ENCODE measurements at places on chromosomes 16 and 17. TPM values are rescaled to one million over a fixed set of nuclear protein-coding genes. Genes with fewer than 3 reads are reported as not detected.

- H3K27ac ChIP-seq = no peak overlapping the region
- no peak overlapping the region for H3K4me3 ChIP-seq
- peaks cover 5% of the 10 kb centered on the region for H3K4me1 ChIP-seq
- no peak for DNase-seq
- H3K27me3 ChIP-seq = peaks cover 37% of the 10 kb centered on the region
Observed at GRCh38 chr17:50584749-50585148, 24.2 kb downstream of the CACNA1G start.

- H3K4me1 ChIP-seq = peaks cover 12% of the 10 kb centered on the region
- peak overlapping the region; percentile 11 for H3K27ac ChIP-seq
- H3K36me3 ChIP-seq = peaks cover 13% of the 10 kb centered on the region
- DNase-seq = no peak
Observed at GRCh38 chr16:69822174-69822935, 60.2 kb downstream of the WWP2 start.

DNA sequence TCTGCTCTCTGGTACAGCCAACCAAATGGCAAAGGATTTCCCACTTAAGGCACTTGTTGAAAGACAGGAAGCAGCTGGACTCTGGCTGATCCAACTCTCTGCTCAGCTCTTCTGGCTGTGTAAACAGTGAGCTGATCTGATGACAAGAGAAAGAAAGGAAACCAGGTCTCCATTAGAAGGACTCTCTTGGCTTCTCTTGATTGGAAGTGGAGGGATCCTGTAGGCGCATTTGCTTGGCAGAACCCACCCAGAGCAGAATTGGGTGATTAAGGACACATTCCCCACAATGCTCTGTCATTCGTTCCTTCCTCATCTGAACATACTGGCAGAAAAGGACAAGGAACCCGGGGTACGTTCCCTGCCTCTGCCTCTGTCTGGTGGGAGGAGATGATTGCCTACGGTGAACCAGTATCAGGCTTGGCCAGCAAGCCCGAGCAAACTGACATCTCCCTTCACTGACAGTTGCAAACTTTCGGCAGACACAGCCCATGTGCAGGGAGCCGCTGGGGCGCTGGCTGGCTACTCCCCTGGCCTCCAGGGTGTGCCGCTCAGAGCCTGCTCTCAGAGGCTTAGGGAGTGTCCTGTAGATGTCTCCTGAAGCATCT, 29.1 kb downstream of the LDHD start:
- H3K27me3 ChIP-seq = no peaks in the 10 kb centered on the region
- peaks cover 28% of the 10 kb centered on the region for H3K4me1 ChIP-seq
- no peak overlapping the region for H3K4me3 ChIP-seq
- DNase-seq = no peak
- peaks cover 4% of the 10 kb centered on the region for H3K36me3 ChIP-seq

GRCh38 chr16:795580-796229, 4.8 kb downstream of the GNG13 start:
- peaks cover 2% of the 10 kb centered on the region for H3K4me1 ChIP-seq
- H3K4me3 ChIP-seq = no peak overlapping the region
- H3K27ac ChIP-seq = no peak overlapping the region
- H3K27me3 ChIP-seq = peaks cover 8% of the 10 kb centered on the region
- H3K36me3 ChIP-seq = peaks cover 2% of the 10 kb centered on the region

- peaks cover 2% of the 10 kb centered on the region for H3K36me3 ChIP-seq
- no peak overlapping the region for H3K4me3 ChIP-seq
- H3K4me1 ChIP-seq = peaks cover 34% of the 10 kb centered on the region
- DNase-seq = no peak
- H3K27ac ChIP-seq = no peak overlapping the region
Observed at GRCh38 chr16:53713403-53714204, 9.6 kb downstream of the FTO start.

GRCh38 chr16:3950343-3951193, 70.1 kb upstream of the CREBBP start:
- peaks cover 2% of the 10 kb centered on the region for H3K4me1 ChIP-seq
- no peak overlapping the region for H3K4me3 ChIP-seq
- DNase-seq = no peak
- H3K27me3 ChIP-seq = peaks cover 33% of the 10 kb centered on the region

GRCh38 chr17:71530248-71530647, 590.6 kb upstream of the SOX9 start:
- no peak overlapping the region for H3K4me3 ChIP-seq
- H3K4me1 ChIP-seq = no peaks in the 10 kb centered on the region
- no peak overlapping the region for H3K27ac ChIP-seq
- no peaks in the 10 kb centered on the region for H3K36me3 ChIP-seq

DNA sequence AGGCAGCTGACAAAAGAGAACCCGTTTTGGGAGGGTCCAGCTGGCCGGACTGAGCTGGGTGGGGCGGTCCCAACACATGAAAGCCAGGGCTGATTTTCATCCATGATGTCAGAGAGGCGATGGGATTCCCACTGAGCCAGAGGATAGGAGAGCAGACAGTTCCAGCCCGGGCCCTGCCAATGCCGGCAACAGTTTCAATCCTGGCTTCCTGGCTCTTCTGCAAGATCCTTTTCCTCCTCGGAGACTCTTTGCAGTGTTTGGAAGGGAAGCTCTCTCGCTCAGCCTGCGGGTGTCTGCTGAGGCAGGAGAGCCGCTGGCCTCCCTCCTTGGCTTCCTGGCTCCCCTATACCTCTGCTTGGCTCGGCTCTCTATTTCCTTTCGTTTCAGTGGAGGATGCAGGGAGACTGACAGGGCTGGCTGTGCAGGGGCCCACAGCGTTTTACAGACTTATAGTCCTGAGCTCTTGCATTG, 145.5 kb upstream of the SOX9 start:
- no peak overlapping the region for H3K27ac ChIP-seq
- no peaks in the 10 kb centered on the region for H3K4me1 ChIP-seq
- no peaks in the 10 kb centered on the region for H3K27me3 ChIP-seq
- H3K4me3 ChIP-seq = no peak overlapping the region
- no peak for DNase-seq
- H3K36me3 ChIP-seq = no peaks in the 10 kb centered on the region

- H3K27me3 ChIP-seq = peaks cover 26% of the 10 kb centered on the region
- peak overlapping the region; percentile 94 for H3K4me3 ChIP-seq
- peaks cover 26% of the 10 kb centered on the region for H3K4me1 ChIP-seq
- DNase-seq = no peak
Observed at GRCh38 chr16:19883296-19883965, 1.2 kb downstream of the GPRC5B start.

- peak overlapping the region; percentile 94 for H3K27ac ChIP-seq
- peaks cover 10% of the 10 kb centered on the region for H3K4me1 ChIP-seq
- H3K4me3 ChIP-seq = no peak overlapping the region
- DNase-seq = no peak
- H3K36me3 ChIP-seq = peaks cover 10% of the 10 kb centered on the region
- H3K27me3 ChIP-seq = no peaks in the 10 kb centered on the region
Observed at GRCh38 chr16:71754108-71754507, 29.6 kb upstream of the PHLPP2 start.

Gene ACSM2A
- not detected for total RNA-seq

Gene LMF1
- total RNA-seq = 44.4 TPM

Gene CHD3
- 219 TPM for total RNA-seq

Gene KIF1C
- 15.4 TPM for total RNA-seq

Gene CD300LF
- total RNA-seq = 0.29 TPM

Gene CXCL16
- 15.3 TPM for total RNA-seq

Gene WSCD1
- 0.15 TPM for total RNA-seq

Gene TP53TG3C
- not detected for total RNA-seq

Gene ABCC6
- total RNA-seq = not detected

Gene MGAT5B
- 0.55 TPM for total RNA-seq

Gene MAP2K6
- 16.3 TPM for total RNA-seq

Gene ARL17A
- 19.6 TPM for total RNA-seq
